ENCODE measurements at places on chromosomes 2 and 18.

DNA sequence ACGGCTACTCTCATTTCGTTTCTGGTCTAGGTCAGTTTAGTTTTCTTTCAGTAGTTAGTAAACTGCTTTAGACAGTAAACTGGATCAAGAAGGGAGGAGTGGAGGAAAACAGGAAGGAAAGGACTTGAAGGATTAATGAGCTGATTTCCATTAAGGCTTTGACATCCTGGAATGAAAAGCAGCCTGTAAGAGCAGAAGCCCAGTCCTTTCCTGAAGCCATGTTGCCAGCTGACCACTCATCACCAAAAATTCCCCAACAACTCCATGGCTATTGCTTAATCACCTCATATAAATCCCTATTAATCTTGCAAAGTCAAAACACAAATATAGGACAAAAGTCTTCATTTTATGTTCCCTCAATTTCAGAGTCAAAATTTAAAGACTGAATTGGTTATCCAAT, 113.7 kb upstream of the ZFP36L2 start:
- DNase-seq: no peak

GRCh38 chr18:26335571-26336487, 109.6 kb downstream of the TAF4B start:
- DNase-seq: no peak

GRCh38 chr2:97988722-97989121, 7.0 kb downstream of the TMEM131 start:
- DNase-seq: no peak

DNA sequence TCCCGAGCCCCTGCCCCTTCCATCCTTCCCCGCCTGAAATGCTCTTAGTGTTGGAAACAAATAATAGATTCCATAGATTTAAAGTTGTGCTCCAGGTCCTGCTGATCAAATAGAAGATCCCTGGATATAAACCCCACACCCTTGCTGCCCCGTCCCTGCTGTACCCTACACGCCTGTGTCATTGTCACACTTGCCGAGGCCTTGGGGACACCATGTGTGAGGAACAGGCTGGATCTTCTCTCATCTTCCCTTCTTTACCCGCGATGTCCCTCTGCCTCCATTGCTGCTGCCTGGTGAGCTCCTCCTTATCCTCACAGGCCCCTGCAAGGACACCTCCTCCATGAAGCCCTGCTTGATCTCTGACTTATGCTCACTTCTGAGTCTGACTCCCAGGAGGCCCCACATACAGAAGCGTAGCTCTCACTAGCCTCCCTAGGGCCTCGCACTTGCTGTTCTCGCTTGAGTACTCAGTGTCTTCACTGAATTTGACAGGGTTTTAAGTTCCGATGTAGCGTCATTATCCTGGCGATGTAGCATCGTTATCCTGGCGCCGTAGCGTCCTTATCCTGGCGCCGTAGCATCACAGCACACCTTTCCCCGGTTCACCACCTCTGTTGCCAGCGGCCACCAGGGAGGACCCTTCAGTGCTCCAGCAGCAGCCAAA, 221.9 kb downstream of the NDUFA10 start:
- DNase-seq: no peak

GRCh38 chr2:10135296-10136089, 13.0 kb downstream of the RRM2 start:
- no peak for DNase-seq

DNA sequence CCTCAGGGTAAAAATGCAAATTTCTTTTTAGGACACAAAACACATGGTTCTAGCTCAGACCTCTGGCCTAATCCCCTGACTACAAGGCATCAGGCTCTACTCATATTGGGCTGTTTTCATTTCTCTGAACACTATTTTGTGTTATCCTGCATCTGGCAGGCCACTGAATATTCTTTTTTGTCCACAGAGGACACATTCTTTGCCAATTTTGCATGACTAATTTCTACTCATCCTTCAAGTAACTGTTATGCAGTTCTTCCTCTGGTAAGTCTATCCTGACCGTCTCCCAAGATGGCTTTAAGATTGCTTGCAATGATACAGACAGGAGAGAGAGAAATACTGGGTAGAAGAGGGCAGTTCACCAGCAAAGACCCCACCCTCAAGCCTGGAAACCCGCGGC, 107.6 kb upstream of the RGPD4 start:
- no peak for DNase-seq

GRCh38 chr2:232629129-232629475, 4.3 kb upstream of the EFHD1 start:
- no peak for DNase-seq

DNA sequence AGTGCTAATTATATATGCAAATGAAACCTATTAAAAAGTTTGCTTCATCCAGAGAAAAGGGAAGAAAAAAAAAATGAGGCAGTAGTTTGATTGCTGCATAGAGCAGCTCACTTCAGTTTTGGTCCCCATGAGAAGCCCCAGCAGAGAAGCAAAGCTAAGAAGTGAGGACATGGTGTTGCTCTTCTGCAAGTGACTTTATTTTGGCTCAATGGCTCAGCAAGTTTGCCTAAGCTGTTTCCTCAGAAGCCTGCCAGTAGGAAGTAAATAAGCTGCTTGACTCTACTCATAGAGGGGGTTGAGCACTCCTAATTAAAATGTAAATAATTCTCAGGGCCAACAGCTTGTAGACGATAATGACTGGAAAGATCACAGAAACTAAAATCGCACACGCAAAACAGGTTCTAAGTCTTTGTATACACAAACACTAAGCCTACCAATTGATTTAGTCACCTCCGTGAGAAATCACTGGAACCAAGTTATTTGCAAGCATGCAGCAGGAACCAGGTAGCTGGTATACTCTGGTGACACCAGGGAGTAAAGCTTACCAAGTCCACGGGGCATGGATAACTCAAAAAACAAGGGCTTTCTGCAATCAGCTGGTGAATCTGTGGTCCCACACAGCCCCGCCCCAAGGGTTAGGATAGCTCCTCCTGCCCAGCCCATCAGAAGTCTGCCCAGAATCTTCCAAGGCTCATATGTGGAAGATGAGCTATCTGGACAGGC, 39.7 kb upstream of the NABP1 start:
- DNase-seq: peak; percentile 61

GRCh38 chr2:108805032-108805431, 18.5 kb downstream of the CCDC138 start:
- no peak for DNase-seq

DNA sequence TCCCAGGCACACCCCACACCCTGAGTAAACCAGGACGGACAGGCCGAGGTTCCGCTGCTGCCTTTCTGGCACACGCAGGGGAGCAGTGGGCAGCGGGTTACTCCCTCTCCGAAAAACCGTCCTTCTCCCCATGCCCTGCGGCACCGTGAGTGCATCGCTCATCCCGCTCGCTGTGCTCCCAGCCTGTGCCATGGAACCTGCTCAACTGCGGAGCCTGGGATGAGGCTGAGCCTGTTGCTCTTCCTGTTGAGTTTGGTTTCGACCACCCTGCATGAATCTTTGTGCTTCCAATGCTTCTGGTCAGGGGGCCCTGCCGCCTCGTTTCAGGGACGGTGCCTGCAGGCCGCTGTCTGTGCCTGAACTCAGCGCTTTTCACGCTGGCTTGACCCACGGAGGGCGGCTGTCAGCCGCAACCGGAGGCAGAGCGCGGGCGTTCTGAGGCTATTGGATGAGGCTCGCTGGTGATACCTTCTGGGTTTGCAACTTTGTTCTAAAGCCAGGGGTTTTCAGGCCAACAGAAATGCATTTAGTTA, 106.7 kb downstream of the MBP start:
- DNase-seq: no peak

DNA sequence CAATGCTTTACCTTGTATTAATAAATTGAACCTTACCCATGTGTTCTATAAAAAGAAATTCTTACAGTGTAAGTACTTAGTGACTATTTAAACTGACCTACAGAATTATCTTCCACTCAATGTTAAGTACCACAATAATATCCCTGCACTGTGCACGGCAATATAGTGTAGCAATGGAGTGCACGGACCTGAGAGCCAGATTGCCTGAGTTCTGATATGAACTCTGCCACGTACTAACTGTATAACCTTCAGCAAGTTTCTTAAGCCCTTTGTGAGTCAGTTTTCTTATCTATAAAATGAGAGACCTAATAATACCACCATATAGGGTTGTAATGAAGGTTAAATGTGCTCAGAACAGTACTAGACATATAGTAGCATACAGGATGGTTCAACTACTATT, 66.2 kb downstream of the GPR39 start:
- no peak for DNase-seq

DNA sequence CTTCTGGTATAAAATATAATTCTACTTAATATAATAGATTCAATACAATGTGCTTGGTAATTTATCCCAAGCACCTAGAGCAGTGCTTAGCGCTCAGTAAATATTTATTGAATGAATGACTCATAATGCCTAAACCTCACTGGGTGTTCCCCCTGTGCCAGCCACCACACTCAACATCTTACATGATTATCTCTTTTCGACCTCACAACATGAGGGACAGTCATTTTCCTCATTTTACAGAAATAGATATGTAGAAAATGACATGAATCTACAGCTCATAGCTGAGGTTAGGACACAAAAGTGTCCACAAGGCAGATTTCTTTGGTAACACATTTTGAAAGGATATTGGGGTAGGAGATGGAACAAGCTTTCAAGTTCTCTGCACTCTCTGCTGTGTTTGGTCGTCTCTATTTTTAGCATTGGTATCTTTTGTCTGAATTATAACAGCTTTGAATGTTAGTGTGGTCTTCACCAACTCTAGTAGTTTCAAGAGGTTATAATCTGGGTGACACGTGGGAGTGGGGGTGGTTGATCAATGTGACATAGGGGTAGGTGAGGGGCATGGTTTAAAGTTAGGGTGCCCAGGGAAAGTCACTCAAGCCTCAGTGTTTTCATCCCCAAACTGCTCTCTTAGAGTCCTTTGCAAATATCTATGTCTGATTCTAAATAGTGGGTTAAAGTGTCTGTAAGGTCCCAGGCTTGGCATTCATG, 9.8 kb downstream of the MYOM1 start:
- DNase-seq: no peak

- DNase-seq: no peak
Measured at GRCh38 chr18:27839141-27839540, 337.8 kb downstream of the CDH2 start.

DNA sequence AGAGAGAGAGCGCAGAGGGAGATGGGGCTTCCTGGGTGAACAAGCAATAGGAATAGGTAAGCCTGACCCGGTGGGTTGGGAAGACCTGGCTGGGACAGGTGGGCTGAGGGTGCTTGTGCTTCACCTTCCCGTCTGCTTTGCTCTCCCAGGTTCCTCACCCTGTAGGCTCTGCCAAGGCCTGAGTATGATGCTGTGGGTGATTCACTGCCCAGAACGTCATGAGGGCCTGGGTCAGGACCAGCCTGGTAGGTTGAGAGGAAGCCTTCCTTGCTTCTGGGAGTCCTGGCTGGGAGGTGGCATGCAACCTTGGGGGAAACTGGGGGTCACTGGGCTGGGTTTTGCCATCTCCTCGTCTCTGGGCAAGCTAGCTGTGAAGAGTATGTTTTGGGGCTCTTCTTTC, 220.2 kb upstream of the APCDD1 start:
- DNase-seq: no peak

GRCh38 chr18:50911006-50911405, 32.1 kb downstream of the ME2 start:
- DNase-seq: no peak

DNA sequence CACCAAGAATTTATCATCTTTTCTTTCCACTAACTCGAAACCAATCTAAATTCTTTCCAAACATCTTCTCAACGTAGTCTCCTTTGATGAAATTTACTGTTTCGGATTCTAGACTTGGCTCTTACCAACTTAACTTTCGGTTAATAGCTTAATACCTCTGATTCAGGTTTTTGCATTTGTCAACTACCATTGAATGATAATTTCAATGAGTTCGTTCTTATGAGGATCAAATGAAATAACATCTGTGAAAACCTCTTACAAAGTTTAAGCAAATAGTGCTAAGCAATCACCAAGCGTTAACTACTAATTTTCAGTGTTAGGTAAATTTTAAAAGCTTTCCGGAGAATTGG, 593 bp upstream of the NRBP1 start:
- DNase-seq: no peak

GRCh38 chr2:45167920-45168629, 158.8 kb upstream of the SIX2 start:
- DNase-seq: no peak

GRCh38 chr2:3195641-3196476, 181.8 kb downstream of the EIPR1 start:
- DNase-seq: peak; percentile 41

DNA sequence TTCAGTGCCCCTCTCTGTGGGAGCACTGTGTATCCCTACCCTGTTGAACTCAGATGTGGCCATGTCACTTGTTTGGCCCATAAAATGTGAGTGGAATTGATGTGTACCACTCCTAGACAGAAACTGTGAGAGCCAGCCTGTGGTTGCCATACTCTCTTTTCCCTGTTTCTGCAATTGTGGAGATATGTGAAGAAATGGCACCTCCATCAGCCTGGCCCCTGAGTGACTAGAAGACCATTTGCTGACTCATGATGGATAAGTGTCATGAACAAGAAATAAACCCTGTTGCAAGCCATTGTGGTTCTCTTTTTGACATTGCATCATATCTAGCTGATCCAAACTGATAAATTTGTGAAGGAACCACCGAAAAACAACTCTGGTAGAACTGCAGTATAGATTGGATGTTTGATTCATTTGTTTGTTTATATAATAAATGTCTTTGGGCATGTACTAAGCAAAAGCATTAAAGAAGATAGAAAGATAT, 214.5 kb upstream of the FBXO11 start:
- peak; percentile 98 for DNase-seq

- DNase-seq: no peak
Measured at GRCh38 chr2:222494104-222494739, 69.9 kb downstream of the SGPP2 start.

DNA sequence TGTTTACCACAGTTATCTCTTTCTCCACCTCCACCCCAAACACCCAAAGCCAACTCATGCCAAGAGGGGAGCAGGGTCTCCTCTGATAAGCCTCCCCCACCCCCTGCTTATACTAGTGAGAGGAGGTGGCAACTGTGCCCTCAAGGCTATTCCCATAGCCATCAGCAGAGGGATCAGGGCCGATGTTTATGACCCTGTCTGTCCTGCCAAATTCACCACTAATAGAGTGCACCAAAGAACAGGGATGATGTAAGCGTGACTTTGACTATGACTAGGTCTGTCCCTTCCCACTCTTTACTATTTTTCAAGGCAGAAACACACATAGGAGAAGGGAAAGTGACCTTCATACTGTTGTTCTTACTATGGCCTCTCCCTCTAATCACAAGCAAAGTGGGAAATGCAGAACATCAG, 74.6 kb downstream of the CLHC1 start:
- DNase-seq: no peak

- DNase-seq: no peak
Measured at GRCh38 chr18:76412818-76413565, 82.0 kb downstream of the ZNF516 start.

GRCh38 chr2:190607014-190607597, 41.8 kb upstream of the NAB1 start:
- DNase-seq: no peak
